AG10803 (cell line): ENCODE measurements at places on chromosomes 5 and 9.
A peak's percentile ranks its signal among the peaks of the same experiment; 100 is the strongest.

- peak; percentile 54 for DNase-seq
These were observed 52.6 kb upstream of the TNC start for GRCh38 chr9:115170358-115171073.

DNA sequence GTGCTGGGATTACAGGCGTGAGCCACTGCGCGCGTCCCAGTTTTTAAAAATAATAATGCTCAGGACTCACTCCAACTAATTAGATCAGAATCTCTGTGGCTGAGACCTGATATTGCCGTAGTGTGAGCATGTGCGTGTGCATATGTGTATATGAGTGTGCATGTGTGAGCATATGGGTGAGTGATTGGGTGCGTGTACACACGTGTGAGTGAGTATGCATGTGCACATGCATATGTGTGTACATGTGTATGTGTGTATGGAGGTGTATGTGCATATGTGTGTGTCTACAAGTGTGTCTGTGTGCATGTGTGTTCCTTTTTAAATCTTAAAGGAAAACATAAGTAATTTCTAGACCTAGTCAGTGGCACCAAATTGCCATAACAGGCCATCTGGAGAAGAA is 54.8 kb upstream of the CKS2 start:
- no peak for DNase-seq

DNA sequence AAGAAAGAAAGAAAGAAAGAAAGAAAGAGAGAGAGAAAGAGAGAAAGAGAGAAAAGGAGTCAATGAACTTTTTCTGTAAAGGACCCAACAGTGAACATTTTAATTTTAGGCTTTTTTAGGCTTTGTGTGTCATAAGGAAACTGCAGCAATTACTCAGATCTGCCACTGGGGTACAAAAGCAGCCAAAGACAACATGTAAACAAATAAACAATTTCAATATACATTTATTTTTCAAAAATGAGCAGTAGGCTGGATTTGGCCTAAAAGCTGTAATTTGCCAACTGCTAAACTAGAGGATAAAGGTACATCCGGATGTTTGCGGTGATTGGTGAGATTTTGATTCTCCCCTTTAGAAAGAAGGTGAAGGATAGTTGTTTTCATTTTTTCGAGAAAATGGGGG is 143.6 kb downstream of the CEMIP2 start:
- DNase-seq: no peak

GRCh38 chr9:129868872-129869486 is 33.7 kb downstream of the USP20 start:
- DNase-seq: no peak

DNA sequence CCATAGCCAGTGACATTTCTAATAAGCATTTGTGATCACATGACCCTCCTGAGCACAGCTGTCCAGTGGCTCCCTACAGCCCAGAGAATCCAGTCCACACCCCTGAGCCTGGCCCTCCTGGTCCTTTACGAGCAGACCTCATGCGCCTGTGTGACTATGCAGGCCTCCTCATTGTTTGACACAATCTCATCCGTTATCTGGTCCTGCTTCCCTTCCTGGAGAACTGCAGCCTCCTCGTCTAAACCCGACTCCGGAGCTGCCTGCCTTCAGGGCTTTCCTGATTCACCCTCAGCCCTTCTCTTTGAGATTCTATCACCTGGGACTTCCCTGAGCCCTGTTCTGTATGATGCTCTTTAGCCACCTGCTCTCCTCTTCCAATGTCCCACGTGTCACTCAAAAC is 79.7 kb downstream of the GPR21 start:
- DNase-seq: no peak

DNA sequence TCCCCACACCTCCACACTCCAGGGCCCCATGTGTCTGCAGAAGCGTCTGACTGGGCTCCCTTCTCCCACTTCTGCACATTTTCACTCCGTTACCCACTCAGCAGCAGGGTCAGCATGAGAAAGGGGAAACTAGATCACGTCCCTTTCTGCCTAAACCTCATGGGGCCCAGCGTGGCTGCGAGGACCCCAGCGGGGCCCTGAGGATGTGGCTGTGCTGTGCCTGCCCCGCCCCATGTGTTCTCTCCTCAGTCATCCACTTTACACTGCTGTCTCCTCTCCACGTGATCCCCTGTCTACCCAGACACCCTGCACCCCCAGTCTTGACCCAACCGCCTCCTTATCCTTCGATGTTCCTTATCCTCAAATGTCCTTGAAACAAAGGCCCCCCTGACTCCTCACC is 59.8 kb upstream of the OTULINL start:
- DNase-seq: no peak

DNA sequence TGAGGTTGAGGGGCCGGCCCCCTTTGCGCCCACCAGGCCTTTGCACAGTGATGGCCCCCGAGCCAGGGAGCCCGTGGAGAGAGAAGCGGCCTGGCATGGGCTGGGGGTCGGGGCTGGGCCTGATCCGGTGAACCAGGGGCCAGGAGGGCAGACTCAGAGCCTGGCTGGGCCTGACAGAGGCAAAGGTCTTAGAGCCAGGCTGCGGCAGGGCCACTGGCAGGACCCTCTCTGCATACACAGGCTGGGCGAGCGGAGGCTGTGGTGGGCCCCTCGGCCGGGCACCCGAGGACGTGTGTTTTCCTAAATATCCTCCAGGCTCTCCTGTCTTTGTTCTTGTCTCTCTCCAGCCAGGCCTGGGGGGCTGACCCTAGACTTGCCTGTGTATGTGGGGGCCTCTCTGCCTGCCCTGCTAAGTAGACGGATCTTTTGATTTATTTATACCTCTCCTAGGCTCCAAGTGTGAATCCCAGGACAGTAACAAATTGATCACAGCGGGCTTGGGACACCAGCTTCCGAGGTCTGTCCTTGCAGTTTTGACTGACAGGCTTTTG is 933 bp downstream of the NEK6 start:
- DNase-seq: no peak

DNA sequence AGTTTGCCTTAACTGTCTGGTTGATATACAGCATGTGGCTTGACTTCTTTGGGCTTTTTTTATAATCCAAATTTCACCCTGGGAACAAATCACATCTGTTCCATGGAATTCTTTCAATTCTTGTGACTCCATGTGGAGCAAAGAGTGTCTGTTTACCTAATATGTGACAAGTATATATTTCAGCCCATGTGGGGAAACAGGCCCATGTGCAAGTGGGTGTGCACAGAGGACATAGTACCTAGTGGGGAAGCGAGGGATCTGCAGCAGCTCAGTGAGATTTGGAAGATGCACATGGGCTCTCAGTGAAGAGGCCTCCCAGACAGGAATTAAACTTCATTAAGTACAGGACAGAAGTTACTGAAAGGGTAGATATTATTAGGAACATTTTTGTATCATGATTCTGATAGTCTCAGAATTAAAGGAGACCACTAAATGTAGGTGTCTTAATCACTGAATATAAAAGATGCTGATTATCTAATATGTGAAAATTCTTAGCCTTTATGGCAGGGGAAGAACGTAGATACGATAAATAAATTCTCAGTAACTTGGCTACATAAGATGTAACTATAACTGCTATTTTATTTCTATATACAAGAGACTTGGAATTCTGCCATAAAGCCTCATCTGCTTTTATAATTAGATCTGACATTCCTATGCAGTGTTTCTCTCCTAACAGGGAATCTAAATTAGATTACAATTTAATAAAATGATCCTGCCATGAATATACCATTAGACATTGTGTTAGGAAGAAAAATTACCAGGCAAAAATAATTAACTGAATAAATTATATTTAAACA is 181.2 kb downstream of the SLC12A2 start:
- no peak for DNase-seq

DNA sequence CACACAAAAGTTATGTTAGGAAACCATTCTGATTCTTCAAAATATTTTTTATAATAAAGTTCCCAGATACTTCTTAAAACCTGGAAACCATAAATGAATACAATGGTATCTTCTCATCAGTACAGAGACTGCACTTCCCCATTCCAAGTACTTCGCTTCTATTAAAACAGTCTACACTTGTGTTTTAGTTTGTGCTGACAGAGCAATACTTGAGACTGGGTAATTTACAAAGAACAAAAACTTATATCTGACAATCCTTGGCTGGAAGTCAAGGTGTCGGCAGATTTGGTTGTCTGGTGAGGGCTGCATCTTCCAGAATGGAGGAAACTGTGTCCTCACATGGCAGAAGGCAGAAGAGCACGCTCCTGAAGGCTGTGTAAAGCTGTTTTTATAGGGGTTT is 70.1 kb downstream of the RFX3 start:
- DNase-seq: no peak

DNA sequence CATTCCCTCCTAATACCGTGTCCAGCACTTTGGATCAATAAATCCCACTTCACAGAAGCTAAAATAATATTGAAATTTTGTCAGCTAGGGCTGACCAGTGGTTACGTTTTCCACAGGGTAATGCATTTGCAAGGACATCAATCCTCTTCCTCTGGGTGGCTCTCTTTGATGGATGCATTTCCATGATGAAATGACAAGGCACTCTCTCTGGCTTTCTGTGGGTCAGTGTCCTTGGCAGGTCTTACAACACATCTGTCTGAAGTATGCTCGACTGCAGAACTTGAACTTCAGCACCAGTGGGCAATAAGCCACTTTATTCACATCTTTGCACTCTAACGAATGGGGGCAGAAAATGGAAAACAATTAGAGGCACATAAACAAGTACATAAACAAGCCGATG is 330.1 kb downstream of the ADAMTS6 start:
- peak; percentile 88 for DNase-seq

- no peak for DNase-seq
These were observed 118.8 kb upstream of the MTAP start for GRCh38 chr9:21683484-21684175.

DNA sequence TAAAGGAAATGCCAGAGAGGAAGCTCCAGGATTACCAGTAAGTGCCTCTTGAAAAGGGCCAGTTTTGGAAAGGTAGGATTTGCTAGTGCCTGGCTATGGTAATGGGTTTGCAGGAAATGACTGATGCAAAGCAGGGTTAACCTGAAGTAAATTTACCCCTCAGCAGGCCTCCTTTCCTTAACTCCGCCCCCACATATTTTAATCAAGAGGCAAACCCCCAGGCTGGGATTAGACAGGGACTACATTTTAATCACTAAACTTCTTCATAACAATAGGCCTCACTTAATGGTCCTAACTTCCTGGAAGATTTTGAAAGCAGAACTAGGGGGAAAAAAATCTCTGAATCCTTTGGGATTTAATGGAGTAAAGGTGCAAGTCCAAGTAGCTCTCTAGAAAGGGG is 10.2 kb upstream of the SLC1A3 start:
- no peak for DNase-seq

DNA sequence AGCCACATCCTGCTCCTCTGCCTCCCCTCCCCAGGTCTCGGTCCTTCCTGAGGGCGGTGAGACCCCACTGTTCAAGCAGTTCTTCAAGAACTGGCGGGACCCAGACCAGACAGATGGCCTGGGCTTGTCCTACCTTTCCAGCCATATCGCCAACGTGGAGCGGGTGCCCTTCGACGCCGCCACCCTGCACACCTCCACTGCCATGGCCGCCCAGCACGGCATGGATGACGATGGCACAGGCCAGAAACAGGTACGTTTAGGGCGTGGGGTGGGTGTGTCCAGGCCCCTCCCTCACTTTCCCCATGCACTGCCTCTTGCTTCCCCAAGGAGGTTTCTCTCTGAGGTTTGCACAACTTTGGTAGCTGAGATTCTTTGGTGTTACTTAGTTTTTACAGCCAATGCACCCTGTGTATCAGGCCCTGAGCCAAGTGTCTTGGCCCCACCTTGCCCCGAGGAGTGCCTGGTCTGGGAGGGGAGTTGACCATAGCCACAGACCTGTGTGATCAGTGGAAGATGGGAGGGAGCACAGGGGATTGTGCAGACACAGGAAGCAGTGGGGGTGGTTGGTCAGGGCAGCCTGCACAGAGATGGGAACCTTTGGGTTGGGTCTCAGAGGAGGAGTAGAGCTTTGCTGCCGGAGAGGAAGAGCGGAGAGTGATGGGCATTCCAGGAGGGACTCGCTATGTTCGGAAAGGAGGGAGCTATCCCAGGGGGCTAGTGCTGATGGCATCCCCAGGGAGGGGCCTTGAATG is 50.8 kb downstream of the GSN start:
- DNase-seq: no peak

DNA sequence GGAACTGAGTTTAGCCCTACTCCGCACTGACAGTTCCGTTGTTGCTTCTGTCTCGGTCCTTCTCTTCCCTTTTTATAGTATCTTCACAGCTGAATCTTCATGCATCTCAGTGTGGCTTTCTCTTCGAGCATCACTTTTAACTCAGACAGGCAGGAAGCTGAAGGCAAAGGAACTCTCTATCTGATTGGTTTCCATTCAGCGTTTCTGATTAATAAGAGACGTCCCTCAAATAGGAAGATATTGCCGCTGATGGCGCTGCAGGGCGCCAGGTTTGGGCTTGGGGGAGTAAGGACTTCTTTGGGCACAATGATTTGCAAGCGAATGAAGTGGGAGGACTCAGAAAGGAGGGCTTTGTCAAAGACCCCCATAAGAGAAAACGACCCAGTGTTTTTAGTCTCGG is at the start of gene CDH9:
CDH9 (minus strand) TSS at position 111 of the 400 bp plus-strand sequence. CDS start 50,253 bp downstream, outside the sequence.
- no peak for DNase-seq

DNA sequence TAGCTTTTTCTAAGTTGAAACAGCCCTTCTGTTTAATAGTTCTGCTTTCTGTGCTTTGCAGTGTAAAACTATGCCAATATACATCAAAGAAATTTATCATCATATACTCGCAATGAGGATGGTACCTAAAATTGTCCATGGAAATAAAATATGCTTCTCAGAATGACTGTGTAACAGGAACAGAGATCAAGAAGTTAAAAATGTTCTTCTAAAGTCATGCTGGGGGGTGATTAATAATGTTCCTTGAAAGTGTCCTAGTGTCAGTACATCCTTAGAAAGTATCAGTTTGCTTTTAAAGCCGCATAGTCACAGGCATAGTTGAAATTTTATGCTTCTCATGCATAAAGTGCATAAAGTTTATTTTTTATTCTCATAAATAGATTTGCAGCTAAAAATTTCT is 4.0 kb upstream of the LRRC70 start:
- DNase-seq: no peak

- DNase-seq: peak; percentile 57
These were observed 257.8 kb downstream of the BNC2 start for GRCh38 chr9:16612627-16613026.

- peak; percentile 43 for DNase-seq
These were observed 85.2 kb upstream of the HTR4 start for GRCh38 chr5:148739524-148739923.

- no peak for DNase-seq
These were observed 539 bp downstream of the POC5 start for GRCh38 chr5:75716715-75717081.
